Thyroid gland (tissue), 4 donors: ENCODE measurements at places on chromosomes 5 and 9.

DNA sequence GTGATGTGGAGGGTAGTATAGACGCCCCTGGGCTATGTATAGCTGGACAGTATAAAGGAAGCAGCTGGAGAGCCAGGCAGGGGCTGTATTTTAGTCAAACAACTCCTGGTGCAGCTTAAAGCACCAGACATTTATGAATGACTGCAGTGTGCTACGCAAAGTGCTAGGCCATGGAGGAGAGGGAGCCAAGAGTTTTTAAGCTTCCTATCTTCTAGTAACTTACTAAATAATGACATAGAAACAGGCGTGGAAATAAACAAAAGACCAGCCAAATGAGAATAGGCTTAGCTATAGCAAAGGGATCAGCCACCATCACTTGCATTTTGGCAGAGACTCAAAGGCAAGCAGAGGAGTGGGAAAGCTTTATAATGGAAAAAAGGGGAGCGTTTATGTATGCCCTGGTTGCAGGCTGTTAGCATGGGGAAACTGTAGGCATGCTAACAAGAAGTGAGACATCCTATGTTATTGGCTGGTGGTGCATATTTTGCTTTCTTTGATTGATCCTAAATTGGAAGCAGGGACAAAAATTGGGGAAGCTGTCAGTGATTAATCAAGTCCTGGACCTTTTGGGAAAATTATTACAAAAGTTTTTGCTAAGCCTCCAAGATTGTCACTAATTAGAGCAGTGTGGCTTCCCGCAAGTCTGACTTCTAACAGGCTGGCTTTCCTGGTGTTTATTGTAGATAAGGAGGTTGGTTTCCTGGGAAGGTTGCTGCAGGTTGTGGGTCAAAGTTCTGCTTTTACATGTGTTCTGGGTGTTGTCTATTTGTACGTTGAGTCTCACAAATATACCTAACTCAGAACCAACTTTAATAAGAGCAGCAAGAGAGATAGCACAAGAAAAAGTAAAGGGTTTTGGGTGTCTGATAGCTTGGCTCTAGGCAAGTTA lies 46.6 kb downstream of the RAB3C start:
- H3K36me3 ChIP-seq: no peaks in the 10 kb centered on the region
- no peak overlapping the region for H3K27ac ChIP-seq
- H3K27me3 ChIP-seq: no peaks in the 10 kb centered on the region
- DNase-seq: no peak

DNA sequence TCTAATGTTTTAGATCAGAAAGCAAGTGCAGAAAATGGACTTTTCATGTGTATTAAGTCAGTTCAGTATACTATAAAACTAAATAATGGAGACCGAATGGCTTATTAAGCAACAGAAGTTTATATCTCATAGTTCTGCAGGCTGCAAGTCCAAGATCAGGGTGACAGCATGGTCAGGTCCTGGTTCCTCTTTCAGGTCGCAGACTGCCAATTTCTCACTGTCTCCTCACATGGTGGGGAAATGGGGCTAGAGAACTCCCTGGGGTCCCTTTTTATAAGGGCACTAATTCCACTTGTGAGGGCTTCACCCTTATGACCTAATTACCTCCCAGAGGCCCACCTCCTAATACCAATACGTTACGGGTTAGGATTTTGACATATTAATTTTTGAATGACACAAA lies 48.7 kb downstream of the RICTOR start:
- no peak overlapping the region for H3K4me3 ChIP-seq
- no peaks in the 10 kb centered on the region for H3K27me3 ChIP-seq

DNA sequence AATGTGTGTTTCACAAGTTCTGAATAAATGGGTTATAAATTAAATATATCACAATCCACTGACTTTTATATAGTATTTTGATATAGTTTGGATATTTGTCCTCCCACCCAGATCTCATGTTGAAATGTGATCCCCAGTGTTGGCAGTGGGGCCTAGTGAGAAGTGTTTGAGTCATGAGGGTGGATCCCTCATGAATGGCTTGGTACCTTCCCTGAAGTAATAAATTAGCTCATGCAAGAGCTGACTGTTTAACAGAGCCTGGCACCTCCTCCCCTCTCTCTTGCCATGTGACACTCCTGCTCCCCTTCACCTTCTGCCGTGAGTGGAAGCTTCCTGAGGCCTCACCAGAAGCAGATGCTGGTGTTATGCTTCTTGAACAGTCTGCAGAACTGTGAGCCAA lies 127.9 kb upstream of the PALM2AKAP2 start:
- no peaks in the 10 kb centered on the region for H3K36me3 ChIP-seq
- H3K4me3 ChIP-seq: no peak overlapping the region
- H3K27me3 ChIP-seq: no peaks in the 10 kb centered on the region
- no peak for DNase-seq

DNA sequence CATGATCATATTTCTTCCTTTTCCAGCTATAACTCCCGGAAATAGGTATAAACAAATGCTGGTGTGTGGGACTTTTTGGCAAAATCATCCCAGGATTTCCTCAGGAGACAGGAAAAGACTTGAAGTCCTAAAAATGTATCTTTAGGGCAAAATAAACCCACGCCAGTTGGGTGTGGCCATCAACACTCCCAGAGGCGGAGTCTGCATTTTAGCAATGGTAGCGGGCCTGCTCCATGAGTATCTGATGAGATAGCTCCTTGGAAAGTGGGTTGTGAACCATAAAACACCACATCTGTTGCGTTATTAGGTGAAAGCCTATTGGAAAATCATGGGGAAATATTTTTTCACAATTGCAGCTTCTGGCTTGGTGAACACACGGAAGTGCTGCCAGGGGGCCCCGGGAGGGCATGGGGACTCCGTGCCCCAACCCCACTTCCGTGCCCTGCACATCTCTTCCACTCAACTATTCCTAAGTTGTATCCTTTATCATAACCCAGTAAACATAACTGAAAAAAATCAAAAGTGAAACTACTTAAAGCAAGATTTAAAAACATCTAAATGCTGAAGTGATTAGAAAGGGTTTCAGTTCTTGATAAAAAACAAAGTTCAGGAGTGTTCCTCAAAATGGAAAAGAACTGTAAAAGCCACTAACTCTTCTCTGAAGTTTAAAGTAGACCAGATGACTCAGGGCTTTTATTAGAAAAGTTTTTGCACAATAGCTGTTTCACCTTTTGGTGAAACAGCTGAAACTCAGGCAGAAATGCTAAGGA lies 111.2 kb downstream of the LRRC70 start:
- peaks cover 9% of the 10 kb centered on the region for H3K4me1 ChIP-seq
- H3K27ac ChIP-seq: no peak overlapping the region
- no peak overlapping the region for H3K4me3 ChIP-seq
- DNase-seq: no peak
- no peaks in the 10 kb centered on the region for H3K36me3 ChIP-seq
- no peaks in the 10 kb centered on the region for H3K27me3 ChIP-seq

DNA sequence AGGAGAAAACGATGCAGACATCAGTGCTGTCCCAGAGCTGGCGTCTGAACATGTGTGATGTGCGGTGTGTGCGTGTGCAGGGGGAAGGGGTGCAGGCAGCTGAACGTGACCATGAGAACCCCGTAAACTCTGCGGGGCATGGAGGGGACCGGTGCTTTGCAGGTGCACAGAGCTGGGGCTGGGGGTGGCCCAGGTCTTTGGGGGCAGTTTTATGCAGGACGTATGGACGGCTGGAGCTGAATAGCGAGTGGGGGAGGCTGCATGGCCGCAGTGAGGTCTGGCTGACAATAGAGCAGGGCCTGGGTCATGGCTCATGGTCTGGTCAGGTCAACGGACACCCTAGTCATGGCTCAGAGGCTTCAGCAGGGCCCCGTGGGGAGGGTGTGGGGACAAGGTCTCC lies 3.3 kb upstream of the EXOC3 start:
- DNase-seq: no peak
- peaks cover 14% of the 10 kb centered on the region for H3K4me1 ChIP-seq
- no peak overlapping the region for H3K4me3 ChIP-seq

GRCh38 chr9:127341152-127341551 lies 55.8 kb upstream of the SLC2A8 start:
- H3K4me3 ChIP-seq: no peak overlapping the region
- no peaks in the 10 kb centered on the region for H3K36me3 ChIP-seq
- peak; percentile 54 for DNase-seq
- peak overlapping the region; percentile 71 for H3K27ac ChIP-seq
- no peaks in the 10 kb centered on the region for H3K27me3 ChIP-seq

GRCh38 chr9:133707065-133707762 lies 30.9 kb downstream of the SARDH start:
- no peak overlapping the region for H3K4me3 ChIP-seq
- peaks cover 8% of the 10 kb centered on the region for H3K4me1 ChIP-seq
- H3K36me3 ChIP-seq: no peaks in the 10 kb centered on the region
- H3K27ac ChIP-seq: peak overlapping the region; percentile 30
- no peaks in the 10 kb centered on the region for H3K27me3 ChIP-seq

DNA sequence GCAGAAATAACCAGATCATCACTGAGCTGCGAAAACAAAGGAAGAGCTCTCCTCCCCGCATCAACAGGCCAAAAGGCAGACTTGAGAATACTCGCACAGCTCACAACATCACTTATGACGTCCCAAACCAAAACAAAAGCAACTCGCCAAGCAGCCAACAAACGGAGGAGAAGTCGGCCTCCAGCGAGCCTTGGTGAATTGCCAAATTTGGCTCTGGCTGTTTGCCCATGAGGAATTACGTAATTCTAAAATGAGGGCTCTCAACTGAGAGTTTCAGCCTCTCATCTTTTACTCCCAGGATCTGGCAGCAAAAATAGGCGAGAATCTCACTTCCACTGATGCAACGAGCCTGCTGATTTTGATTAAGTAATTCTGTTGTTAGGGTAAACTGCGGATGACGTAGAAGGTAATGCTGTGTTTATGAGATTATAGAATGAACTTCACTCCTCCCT lies 51.7 kb upstream of the SEMA6A start:
- no peaks in the 10 kb centered on the region for H3K36me3 ChIP-seq
- no peak overlapping the region for H3K4me3 ChIP-seq
- H3K27ac ChIP-seq: peak overlapping the region; percentile 77

DNA sequence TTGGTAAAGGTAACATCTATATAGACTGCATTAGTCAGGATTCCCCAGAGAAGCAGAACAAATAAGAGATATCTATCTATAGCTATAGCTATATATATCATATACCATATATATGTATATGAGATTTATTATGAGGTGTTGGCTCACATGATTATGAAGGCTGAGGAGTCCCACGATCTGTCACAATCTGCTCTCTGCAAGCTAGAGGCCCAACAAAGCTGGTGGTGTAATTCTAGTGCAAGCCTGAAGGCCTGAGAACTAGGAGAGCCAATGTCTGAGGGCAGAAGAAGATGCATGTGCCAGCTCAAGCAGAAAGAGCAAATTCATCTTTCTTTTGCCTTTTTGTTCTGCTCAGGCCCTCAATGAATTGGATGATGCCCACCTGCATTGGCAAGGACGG lies 102.2 kb upstream of the PLPPR1 start:
- no peaks in the 10 kb centered on the region for H3K27me3 ChIP-seq
- no peak for DNase-seq
- H3K4me1 ChIP-seq: no peaks in the 10 kb centered on the region
- no peak overlapping the region for H3K27ac ChIP-seq

DNA sequence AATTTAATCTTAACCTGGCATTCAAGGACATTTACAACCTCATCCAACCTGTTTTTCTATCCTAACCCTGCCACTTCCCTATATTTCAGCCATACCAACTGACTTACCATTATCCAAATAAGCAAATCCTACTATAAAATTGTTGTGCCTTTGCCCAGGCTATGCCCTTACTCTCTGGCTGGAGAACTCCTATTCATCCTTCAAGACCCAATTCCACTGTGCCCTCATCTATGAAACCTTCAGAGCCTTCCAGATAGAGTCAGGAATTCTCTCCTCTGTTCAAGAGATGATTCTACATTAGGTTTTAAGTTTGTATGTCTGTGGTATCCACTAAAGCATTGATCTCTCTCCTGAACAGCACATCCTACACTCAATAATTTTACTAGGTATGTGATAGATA lies 46.3 kb upstream of the MSX2 start:
- H3K4me1 ChIP-seq: no peaks in the 10 kb centered on the region
- no peak overlapping the region for H3K27ac ChIP-seq
- H3K4me3 ChIP-seq: no peak overlapping the region
- no peaks in the 10 kb centered on the region for H3K36me3 ChIP-seq

- no peaks in the 10 kb centered on the region for H3K27me3 ChIP-seq
- H3K27ac ChIP-seq: no peak overlapping the region
- no peaks in the 10 kb centered on the region for H3K4me1 ChIP-seq
These were observed 37.4 kb upstream of the DAB2 start for GRCh38 chr5:39462211-39462610.
